ENCODE measurements at places on chromosomes 3 and 15.

DNA sequence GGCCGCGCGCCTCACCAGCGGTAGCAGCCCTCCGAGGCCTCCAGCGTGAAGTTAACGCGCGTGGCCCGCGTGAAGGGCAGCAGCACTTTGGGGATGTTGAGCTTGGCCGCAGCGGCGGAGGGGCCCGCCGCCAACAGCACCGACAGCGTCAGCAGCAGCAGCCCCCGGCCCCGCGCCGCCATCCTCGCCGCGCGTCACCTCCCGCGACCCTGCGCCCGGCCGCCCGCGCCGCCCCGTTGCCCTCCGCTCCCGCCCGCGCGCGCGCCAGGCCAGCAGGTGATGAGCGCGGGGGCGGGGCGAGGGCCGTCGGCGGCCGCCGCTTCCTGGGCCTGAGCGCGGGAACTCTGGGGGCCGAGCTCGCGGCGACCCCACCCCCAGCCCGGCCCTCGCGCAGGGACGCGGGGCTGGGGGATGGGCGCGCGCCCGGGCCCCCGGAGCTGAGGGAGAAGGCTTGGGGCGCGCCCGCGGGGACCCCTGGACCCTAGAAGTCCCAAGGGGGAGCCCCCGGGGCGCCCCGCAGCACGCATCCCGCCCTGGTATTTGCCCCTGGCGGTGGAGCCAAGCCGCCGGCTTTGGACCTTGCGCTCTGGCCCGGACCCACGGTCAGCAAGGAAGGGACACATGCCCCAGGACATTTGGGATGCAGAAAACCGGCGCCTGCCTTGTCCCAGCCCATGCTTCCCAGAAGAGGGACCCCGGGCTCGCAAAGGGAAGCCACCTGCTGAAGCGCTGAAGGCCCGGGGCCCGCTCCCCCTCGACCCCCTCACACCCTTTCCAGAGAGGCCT lies at the start of gene NUP210:
Gene NUP210, minus strand, starts transcription at position 278 of the 786 bp plus-strand sequence. Its CDS starts 96 bp downstream, at position 182.
- peak; percentile 64 for DNase-seq

DNA sequence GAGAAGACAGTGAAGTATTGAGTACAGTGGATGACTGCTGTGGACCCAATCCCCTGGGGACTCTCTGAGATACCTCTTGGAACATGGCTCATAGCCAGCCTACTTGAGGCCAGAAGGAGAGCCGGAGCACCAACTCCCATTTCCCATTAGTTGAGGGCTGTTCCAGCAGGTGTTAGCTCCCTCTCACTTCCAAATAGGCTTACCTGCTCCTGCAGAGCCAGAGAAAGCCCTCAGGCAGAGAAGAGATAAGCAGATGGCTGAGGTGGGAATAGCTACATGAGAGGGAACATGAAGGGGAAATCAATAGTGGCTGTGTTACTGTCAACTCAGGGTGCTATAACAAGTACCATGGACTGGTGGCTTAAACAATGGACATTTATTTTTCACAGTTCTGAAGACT lies 4.6 kb upstream of the CCK start:
- DNase-seq, result peak; percentile 88

GRCh38 chr3:195131176-195131575 lies 139.8 kb downstream of the XXYLT1 start:
- DNase-seq, result no peak

DNA sequence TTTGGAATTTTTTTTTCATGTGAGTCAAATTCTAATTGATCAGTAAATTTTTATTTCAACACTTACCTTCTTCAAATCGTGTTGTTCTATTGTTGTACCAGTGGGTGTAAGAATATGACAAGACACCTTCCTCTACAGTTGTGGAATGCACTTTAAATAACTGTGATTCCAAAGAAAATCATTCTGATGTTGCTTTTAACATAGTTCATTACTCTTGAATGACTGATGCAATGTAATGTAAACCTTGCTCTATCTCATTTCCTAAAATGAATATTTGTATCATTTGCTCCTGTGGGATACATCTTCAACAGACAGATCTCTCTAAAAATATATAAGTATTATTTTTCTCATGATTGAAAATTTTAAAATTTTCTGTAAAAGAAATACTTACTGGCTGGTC lies 313.4 kb downstream of the RBMS3 start:
- no peak for DNase-seq

DNA sequence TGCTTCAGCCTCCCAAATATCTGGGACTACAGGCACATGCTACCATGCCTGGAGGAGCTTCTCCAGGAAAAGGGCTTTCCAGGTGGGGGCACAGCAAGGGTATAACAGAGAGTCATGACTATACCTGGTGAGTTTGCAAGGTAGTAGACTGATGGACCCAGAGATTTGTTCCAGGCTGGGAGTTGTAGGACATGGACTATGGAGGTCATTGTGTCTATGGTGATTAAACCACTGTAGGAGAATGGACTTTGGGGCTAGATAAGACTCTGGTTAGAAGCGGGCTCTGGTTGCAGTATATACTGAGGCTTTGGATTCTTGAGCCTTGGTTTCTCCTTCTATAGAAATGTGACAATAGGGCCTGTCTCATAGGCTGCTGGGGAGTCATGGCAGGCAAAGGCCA lies 104.7 kb downstream of the EPHB1 start:
- no peak for DNase-seq

DNA sequence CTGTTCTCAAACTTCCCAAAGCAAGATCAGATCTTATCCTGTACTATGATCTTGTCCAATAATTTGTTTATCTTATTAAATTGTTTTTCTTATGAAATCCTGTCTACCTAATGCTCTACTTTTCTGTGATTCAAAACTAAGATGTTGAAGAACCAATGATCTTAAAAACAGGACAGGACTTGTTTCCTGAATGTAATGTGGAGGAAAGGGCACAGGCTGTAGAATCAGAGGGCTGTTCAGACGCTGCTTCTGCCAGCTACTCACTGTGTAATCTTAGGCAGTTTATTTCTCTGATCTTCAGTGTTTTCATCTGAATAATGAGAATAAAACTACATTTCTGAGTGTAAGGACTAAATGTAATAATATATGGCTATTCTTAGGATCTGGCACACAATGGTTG lies 20.1 kb upstream of the DMXL2 start:
- no peak for DNase-seq

- no peak for DNase-seq
Observed at GRCh38 chr3:70011582-70011981, 12.0 kb downstream of the SAMMSON start.

DNA sequence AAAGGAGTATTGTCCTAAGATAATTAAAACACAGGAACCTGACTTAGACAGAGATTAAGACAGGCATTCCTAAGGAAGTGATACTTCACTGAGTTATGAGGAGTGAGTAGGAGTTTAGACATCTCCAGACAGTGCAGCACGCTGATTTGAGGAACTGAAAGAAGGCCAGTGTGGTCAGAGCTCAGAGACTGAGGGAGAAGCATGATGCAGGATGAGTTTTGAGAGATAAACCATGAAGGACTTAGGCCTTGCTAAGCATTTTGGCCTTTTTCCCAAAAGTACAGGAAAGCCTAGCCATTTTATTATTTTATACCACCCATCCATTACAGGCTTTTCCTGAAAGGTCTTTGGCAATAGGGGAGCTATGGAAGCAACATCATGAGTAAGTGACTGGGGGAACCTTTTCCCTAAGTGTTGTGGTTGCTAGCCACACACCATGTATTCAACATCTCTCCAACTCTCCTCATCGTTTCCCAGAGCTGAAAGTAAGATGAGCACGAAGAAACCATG lies 375.6 kb upstream of the TPRG1 start:
- no peak for DNase-seq

DNA sequence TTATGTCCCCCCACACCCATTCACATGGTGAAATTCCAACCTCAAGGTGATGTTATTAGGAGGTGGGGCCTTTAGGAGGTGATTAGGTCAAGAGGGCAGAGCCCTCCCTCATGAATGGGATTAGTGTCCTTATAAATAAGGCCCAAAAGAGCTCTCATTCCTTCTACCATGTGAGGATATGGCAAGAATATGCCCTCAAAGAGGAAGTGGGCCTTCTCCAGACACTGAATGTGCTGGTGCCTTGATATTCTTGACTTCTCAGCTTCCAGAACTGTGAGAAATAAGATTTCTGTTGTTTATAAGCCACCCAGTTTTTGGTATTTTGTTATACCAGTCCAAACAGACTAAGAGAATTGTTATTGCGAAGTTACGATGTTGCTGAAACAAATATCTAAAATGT lies 94.4 kb downstream of the ANKRD28 start:
- no peak for DNase-seq

- DNase-seq, result no peak
Observed at GRCh38 chr3:194843556-194843955, 157.9 kb downstream of the FAM43A start.

DNA sequence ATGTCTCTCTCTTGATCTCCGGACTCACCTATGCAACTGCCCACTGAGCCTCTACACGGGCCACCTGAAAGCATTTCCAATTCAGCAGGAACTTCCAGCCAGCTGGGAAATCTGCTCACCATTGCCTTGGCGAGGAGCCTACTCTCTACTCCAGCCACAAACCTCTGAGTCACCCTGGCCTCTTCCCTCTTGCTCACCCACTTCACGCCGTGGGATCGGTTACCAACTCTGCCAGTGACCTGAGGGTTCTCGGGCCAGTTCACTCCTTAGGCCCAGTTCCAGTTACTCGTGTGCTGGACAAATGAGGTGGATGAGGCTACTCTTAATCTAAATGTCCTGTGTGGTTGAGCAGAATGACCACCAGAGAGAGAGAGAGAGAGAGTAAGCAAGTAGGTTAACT lies 70.1 kb downstream of the CEMIP start:
- peak; percentile 38 for DNase-seq

- no peak for DNase-seq
Observed at GRCh38 chr3:49666592-49666991, 7.6 kb upstream of the APEH start.

DNA sequence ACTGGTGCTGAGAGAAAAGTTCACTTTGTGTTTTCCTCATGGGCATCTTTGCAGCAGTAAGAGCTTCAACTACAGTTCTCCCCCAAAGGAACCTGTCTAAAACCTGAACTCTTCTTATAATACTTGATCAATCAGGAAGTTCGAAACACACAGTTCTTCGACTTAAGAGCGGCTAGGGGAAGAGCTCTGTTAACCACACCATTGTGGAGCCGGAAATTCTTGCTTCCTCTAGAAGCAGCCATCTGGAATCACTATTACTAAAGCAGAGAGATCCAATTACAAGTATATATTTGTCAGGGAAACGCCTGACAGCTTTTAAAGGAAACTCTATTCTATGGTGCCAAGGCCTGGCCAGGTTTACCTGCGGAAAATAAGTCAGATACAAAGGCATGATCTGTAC lies 337.3 kb upstream of the CBLB start:
- DNase-seq, result peak; percentile 78

DNA sequence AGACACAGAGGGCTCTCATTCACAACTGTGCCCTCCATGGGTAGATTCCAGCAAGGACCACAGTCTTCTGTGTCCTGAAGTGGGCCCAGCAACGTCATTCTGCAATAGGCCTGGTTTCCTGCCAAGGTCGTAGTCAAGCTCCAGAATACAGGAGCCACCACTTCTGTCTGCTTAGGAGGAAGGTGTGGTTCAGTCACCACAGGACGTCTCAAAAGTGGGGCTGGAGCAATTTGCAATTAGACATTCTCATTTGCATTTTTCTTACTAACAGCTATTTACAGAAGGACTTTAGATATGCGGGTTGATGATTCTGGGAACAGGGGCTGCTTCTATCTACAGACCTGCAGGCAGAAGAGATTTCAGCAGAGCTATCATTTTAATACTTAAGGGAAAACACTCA lies 58.7 kb upstream of the MYRIP start:
- peak; percentile 87 for DNase-seq

DNA sequence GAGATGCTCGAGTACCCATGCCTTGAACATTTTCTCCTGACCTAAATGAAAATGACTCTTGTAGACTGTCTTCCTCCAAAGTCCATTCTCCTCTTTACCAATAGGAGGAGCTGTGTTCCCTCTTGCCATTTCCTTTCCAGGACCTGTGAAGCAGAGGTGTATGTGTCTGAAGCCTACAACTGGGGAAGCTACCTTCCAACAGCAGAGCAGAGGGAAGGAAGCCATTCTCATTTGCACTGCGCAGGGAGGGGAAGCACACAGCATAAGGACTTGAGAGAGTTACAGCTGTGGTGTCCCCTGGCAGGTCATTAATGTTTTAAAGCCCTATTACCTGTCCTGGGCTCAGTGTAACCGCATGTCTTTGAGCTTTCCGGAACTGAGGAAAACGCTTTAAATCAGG lies 38.7 kb downstream of the HSPBAP1 start:
- no peak for DNase-seq

- DNase-seq, result no peak
Observed at GRCh38 chr15:67551207-67551743, 8.8 kb downstream of the MAP2K5 start.

GRCh38 chr3:15889936-15890335 lies 92.2 kb upstream of the ANKRD28 start:
- no peak for DNase-seq

DNA sequence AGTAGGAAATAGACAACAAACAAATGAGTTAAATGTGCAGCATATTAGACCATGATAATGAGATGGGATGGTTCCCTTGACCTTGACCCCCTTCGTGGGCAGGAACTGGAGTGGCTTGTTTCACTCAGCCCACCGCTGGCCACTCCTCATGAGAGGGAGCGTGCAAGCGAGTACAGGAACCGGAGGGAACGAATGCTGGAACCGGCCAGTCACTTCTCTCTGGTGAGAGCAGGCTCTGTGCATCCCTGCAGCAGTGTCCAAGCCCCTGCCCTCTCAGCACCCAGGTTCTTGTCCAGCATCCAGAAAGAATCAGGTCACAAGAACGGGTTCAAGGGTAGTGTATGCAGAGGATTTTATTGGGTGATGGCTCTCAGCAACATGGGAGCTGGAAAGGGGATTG lies 17.2 kb upstream of the IREB2 start:
- DNase-seq, result no peak

DNA sequence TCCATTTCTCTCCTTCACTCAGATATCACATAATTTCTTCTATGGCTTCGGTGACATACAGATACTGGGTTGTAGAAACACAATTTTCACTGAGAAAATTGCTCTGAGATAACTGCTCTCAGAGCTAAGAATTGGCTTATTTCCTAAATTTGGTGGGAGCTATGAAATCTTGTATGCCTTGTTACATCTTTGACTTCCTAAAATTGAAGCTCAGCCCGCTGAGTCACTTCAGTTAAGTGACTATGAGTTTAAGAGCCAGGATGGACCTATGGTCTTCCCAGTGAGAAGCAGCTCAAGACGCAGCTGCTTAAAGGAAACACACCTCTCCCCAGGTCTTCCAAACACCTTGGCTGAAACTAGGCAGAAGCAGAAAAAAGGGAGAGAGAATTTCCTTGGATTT lies 56.4 kb downstream of the EFHB start:
- DNase-seq, result no peak

- DNase-seq, result peak; percentile 73
Observed at GRCh38 chr3:129985113-129985512, 10.6 kb downstream of the TRH start.

DNA sequence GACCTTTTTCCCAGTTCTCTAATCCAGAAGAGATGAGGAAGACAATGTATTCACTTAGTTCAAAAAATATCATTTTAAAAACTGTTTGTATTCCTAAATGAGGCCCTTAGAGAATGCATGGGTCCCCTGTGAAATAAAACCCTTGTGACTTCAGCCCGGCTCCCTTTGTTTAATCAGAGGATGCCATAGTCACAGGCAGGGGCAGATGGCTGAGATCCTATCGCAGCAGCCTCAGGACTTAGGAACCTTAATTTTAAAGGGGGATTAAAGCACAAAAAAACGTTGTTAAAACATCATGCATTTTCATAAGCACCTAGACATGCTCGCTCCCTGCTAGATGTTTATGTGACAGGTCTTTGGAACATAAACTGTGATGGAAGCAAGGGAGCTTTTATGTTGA lies 176.6 kb downstream of the IL20RB start:
- no peak for DNase-seq
